ENCODE measurements at places on chromosomes 1 and 21.

DNA sequence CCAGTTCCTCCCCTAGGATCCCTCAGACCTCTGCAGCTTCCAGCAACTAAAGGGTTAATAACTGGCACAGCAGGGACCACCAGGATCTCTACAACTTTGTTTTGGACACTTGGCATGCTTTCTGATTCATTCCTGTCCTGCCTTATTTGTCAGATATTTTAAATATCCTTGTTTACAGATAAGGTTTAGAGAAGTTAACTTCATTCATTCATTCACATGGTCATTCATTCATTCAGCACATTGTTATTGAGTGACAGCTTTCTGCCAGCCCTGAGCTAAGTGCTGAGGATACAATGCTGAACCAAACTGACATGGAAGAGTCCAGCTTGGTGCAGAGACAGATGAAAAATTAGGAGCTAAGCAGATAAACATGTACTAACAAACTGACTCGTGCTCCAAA is 8.8 kb upstream of the PHC2 start:
- DNase-seq, result no peak

- DNase-seq, result no peak
These were observed 16.1 kb downstream of the UTP11 start for GRCh38 chr1:38028671-38029070.

GRCh38 chr1:7552402-7552801 is 218.7 kb upstream of the VAMP3 start:
- DNase-seq, result no peak

DNA sequence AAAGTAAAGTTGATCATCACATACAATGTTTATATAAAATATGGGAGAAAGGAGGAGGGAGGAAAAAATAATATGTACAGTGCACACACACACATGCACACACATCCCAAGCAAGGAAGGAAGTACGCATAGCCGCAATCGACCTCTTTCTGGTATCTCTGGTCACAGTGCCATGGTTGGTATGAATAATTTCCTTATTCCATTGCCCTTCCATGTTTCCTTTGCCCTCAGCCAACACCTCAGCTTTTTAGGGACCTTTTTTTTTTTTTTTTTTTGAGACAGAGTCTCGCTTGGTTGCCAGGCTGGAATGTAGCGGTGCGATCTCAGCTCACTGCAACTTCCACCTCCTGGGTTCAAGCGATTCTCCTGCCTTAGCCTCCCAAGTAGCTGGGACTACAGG is 20.6 kb downstream of the CITED4 start:
- DNase-seq, result no peak

DNA sequence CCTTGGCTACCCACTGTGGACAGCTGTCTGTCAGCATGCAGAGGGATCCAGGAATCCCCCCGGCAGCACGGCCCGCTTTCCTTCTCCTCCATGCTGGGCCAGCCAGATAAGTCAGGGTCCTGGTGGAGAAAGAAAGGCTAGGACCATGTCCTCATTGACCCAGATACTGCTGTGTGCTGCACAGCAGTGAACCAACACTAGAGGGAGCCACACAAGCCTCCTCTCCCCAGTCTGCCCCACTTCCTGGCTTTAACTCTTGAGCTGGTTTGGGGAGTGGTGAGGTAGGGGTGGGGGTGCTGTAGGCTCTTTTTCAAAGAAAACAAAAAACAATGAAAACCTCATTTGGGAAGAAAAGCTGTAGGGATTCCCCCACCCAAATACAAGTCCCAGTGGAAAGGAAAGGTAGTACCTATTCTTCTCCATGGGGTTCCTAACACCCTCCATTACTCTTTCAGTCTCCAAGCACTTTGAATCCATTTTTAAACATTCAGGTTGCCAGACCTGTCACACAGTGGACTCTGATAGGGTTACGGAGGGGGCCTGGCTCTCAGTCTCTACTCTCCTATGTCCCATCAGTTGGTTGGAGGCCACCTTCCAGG is 84.9 kb upstream of the CD1D start:
- DNase-seq, result no peak

DNA sequence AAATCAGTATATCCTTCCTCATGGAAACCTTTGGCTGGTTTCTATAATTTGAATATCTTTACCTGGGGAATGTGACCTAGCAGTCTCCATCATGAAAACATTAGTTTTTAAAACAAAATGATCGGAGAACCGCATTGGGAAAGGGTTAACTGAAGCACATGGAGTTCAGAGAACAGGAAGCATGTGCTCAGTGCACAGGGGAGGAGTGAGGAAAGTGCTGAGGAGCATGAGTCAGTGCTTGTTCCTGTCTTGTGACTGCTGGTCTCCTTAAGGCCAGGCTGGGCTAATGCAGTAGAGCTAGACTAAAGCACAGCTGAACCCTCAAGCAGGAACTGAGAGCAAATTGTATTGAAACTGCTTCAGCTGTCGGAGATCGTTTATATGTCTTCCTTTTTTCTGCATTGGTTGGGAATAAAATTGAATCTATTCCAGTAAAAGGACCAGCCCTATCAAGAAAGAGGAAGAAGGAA is 5.8 kb downstream of the IFI16 start:
- DNase-seq, result no peak

DNA sequence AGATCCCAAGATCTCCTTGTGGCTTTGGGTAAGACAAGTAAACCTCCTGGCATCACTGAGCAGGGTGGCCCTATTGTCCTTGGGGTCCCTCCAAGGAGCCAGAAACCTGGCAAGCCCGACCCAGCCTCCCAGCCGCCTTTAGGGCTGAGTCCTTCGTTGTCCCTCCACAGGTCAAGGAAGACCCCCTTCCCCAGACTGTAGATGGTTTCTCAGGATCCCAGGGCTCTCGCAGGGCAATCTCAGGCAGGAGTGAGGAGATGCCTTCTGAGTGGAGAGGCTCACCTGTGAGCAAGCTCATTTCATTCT is 71.6 kb upstream of the CSF3R start:
- DNase-seq, result no peak

DNA sequence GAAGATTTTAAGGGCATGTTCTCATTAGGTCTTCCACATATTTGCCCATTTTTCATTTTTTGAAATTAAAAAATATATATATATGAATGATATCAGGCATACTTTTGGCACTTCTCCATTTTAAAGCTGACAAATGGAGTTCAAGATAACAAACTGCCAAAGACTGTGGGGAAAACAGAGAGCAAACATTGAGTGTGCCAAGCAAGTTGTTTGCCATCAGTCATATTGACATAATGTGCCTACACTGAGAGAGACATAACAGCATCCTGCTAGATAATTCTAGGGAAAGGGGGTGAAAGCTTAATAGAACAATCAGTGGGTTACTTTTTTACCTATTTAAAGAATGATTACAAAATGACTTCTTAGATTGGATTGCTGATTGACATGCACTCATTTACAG is 529.4 kb upstream of the CXADR start:
- DNase-seq, result no peak

GRCh38 chr1:29391362-29391880 is 155.1 kb downstream of the PTPRU start:
- no peak for DNase-seq

- peak; percentile 57 for DNase-seq
These were observed 247.3 kb downstream of the LTN1 start for GRCh38 chr21:28745131-28746016.

DNA sequence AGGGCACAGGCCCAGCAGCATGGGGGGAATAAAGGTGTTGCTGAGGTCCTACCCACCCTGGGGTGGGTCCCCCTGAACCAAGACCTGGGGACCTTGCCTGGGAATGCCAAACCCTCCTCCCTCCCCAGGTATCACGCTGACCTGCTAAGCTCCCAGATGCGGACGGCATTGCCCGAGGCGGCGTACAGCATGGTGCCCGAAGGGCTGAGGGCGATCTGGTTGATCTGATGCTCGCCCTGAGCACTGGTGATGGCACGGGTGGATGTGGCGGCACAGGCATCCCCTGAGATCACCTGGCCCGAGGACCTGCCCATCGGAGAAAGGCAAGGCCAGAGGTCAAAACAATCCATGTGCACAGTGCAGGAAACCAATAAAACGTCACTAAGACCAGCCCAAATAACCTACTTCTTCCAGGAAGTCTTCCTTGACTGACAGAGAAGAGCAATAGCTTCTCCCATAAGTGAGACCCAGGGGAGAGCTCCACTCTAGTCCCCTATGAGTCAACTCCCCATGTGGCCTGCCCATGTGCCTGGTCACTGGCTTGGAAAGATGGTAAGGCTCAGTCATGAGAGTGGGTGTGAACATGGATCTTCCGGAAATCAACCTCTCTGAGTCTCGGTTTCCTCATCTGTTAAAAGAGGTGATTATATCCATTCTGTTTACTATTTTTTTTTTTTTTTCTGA is 46.3 kb downstream of the KIF21B start:
- no peak for DNase-seq

DNA sequence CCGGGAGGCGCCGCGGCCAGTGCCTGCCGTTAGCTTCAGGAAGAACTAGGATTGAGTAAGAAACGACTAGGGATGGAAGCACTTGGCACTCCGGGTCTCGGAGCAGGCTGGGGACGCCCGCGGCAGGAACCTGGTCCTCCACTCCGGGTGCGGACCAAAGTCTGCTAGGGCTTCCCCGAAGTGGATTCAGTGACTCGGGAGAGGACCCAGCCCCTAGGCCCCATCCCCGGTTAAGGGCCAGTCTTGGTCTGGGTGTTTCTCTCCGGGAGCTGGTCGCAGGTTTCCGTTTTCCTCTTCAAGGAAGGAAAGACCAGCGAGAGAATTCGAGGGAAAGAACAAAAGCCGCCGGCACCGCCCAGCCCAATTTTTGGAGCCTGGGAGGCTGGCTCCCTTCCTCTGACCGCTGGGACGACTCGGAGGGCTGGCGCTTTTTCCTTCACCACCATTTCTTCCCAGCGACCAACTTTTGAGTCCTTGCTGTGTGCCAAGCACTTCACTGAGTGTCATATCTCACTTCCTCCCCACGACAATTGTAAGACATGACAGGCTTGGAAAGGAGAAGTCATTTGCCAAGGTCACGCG is 16.8 kb upstream of the STMN1 start:
- no peak for DNase-seq

GRCh38 chr1:81432654-81433109 is 368.1 kb upstream of the ADGRL2 start:
- DNase-seq, result no peak

GRCh38 chr1:156920233-156921052 is at the start of gene LRRC71:
Gene LRRC71, plus strand, starts transcription at chr1:156920632. Its CDS starts 172 bp downstream, at chr1:156920804.
- peak; percentile 67 for DNase-seq

- DNase-seq, result no peak
These were observed 11.0 kb upstream of the HEYL start for GRCh38 chr1:39650431-39650830.

GRCh38 chr21:41095983-41096382 is 72.0 kb upstream of the BACE2 start:
- no peak for DNase-seq

GRCh38 chr1:6037338-6037762 is 8.3 kb upstream of the KCNAB2 start:
- peak; percentile 63 for DNase-seq

DNA sequence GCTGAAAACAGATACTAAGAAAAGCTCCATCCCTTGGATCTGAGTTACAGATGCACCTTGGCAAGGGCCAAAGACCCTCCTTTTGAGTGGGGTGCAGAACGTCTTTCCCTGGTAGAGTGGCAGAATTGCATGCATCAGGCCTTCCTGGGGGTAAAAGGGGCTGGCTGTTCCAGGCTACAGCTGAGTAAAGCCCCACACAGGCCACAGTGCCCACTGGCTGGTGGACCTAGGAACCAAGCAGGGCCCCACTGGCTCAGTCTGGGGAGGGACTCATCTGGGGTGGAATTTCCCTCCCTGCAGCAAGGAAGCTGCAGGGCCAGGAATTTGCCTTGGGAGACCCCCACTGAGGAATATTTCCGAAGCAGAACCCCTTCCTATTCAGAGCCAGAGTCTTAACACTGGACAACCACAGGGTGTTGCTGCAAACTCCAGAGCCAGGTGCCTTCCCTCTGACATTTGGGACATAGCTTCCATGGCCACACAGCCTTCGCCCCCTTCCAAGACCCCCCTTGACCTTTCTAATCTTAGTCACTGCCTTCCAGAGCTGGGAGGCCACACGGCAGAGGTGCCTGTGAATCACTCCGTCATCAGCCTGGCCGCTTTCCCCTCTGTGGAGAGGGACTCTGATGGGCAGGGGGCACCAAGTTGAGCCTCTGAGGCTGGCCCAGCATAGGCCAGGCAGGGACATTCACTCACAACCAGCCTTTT is 52.5 kb downstream of the LACTBL1 start:
- DNase-seq, result no peak

- no peak for DNase-seq
These were observed 95.3 kb downstream of the ADARB1 start for GRCh38 chr21:45169682-45170081.

GRCh38 chr1:110857964-110858948 is 14.7 kb upstream of the CD53 start:
- no peak for DNase-seq

- no peak for DNase-seq
These were observed 9.1 kb downstream of the LDLRAD1 start for GRCh38 chr1:54008876-54009275.

GRCh38 chr1:76430531-76430930 is 356.0 kb downstream of the ST6GALNAC3 start:
- no peak for DNase-seq

GRCh38 chr1:160048335-160048734 is 16.5 kb upstream of the PIGM start:
- DNase-seq, result peak; percentile 1

All from NCI-H1436 (cell line).